Activated naive CD4-positive, alpha-beta T cell treated with anti-CD3 and anti-CD28 coated beads for 36 hours (primary cell): ENCODE measurements at places on chromosomes 5 and 9. TPM values are rescaled to one million over a fixed set of nuclear protein-coding genes. Genes with fewer than 3 reads are reported as not detected.

PLGRKT gene
- total RNA-seq = 51.4 TPM

GRCh38 chr9:125807079-125807478 is 59.9 kb downstream of the PBX3 start:
- no peak for DNase-seq

GRCh38 chr5:115180165-115180709 is 10.5 kb upstream of the TRIM36 start:
- DNase-seq = peak; percentile 27

BRD3OS gene
- 6.7 TPM for total RNA-seq

DNA sequence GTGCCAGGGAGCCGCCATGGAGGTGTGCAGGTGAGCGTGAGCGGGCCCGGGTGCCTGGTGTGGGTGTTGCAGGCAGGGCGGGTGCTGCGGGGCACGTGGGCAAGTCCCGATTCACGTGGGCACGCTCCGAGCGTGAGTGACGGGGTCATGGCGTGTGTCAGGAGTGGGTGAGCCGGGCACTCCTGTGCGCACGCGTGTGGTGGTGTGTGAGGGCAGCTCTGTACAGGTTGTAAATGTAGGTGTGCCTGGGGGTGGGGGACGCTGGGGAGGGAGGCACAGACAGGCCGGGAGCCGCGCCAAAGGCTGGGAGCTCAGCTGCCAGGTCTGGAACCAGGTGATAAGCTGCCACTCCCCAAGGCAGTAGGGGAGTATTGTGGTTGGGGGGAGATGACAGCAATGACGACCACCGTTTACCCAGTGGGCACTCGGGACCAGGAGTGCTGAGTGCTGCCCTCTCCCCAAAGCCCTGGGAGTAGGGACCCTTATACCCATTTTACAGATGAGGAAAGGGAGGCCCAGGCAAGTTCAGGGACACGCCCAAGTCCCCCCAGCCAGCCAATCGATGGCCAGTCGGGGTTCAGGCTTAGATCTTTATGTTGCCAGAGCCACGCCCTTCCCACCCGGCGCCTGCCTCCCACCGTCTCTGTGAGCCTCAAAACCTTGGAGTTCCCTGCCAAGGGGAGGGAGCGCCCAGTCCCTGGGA is 9.6 kb downstream of the NCS1 start:
- no peak for DNase-seq

DNA sequence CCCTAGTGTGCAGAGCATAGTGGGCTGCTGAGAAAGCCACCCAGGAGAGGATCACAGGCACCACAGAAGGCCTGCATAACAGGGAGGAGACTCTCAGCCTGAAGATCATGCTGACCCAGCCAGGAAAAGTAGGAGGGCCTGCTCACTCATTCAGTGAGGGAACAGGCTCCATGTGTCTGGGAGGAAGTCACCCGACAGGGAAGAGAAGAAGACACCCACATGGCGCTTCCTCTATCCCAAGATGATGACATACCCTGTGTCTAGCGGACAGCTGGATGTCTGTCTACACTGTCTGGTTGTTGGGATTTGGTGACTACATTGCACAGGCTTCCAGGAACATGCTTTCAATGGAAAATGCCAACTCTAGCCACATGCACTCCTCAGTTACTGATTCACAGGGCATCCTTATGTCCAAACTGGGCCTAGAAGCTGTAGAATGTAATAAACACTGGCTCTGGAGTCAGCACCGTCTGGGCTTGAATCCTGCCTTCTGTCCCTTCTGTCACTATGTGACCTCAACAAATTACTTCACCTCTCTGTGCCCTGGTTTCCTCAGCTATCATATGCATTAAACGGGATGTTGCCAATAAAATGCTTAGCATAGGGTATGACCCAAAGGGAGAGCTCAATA is 47.6 kb downstream of the KLHL3 start:
- DNase-seq = no peak

GRCh38 chr9:35960039-35960655 is 2.2 kb upstream of the OR2S2 start:
- no peak for DNase-seq

GRCh38 chr5:41883243-41883642 is 13.0 kb upstream of the OXCT1 start:
- no peak for DNase-seq

- no peak for DNase-seq
These were observed 210.9 kb downstream of the C9orf152 start for GRCh38 chr9:109996936-109997580.

DNA sequence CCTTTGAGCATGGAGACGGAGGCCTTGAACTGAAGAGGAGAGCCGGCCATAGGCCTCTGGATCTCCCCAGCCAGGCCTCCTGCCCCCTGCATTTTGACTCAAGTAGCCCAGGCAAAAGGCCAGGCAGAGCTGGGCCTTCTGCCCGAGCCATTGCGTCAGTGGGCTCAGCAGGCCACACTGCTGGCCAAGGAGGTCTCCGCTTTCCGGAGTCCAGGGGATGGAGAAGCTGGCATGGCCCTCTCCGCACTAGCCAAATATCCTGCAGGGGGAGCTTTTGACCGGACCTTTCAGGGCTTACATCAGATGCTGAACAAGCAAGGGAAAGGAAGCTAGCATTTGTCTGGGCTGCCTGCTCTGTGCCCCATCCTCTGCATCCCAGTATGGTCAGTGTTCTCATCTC is 386.8 kb downstream of the TRIM36 start:
- no peak for DNase-seq

DNA sequence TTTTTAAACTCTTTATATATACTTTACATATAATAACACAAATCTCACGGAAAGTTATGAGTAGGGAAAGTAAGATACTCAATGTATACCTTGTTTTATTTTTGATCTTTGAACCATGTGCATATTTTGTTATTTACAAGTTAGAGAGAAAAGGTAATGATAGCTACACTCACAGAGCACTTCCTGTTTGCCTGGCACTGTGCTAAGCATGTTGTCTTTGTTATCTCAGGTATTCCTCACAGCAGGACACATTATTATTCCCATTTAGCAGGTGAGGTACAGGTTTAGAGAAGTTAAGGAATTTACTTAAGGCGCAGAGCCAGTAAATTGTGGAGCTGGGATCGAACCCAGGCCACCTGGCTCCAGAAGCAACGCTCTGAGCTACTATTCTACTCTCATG is 3.0 kb downstream of the C9 start:
- no peak for DNase-seq

IFNA13 gene
- total RNA-seq = not detected

DNA sequence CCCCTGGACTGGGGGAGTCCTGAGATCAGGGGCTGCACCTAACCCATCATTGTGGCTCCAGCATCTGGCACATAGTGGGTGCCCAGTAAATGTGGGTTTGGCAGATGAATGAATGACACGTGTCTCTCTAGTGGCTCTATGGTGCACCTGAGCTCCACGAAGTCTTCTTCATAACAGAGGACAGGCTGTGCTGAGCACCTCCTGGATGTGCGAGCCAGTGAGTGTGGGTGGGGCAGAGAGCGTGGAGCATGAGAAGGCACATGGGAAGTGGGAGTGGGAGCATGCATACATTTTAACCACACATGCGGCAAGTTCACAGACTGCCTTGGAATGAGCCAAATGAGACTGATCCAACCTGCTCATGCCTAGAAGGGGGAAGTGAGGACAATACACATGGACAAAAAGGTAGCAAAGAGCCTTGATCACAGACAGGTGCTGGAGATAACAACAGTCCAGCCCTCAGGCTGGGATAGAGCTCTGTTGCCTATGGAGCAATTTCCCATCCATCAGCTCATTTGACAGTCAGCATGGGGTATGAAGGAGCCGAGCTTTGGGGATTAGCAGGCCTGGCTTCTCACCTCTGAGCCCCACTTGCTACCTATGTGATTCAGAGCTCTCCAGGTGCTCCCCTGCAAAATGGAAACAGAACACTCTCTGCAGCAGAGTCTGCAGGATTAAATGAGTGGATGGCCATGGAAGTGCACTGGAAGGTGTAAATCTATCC is 76.2 kb upstream of the TBC1D2 start:
- no peak for DNase-seq

GRCh38 chr9:37550781-37551180 is 25.4 kb downstream of the FBXO10 start:
- no peak for DNase-seq

RNF183 gene
- not detected for total RNA-seq

DNA sequence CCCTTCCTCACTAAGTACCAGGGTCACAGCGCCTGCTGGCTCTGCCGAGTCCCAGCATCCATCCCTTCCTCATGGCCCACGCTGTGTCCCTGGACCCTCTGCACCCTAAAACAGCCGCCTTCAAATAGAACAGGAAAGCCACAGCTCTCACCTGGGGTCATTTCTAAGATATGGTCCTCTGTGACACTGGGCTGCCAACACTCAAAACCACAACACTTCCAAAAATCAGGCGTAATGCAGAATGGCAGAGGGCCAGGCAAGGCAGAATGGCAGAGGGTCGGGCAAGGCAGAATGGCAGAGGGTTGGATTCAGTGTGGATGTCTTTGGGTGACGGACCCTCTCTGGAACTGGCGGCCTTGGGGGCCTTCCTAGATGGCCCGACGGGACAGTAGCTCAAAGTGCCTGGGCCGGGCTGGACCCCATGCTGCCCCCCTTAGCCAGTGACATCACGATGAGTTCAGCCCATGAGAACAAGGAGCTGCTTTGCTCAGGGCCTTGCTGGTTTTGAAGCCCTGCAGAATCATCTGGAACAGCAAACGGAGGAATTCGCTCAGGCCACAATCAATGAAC is 35.3 kb downstream of the ZDHHC11B start:
- no peak for DNase-seq

DNA sequence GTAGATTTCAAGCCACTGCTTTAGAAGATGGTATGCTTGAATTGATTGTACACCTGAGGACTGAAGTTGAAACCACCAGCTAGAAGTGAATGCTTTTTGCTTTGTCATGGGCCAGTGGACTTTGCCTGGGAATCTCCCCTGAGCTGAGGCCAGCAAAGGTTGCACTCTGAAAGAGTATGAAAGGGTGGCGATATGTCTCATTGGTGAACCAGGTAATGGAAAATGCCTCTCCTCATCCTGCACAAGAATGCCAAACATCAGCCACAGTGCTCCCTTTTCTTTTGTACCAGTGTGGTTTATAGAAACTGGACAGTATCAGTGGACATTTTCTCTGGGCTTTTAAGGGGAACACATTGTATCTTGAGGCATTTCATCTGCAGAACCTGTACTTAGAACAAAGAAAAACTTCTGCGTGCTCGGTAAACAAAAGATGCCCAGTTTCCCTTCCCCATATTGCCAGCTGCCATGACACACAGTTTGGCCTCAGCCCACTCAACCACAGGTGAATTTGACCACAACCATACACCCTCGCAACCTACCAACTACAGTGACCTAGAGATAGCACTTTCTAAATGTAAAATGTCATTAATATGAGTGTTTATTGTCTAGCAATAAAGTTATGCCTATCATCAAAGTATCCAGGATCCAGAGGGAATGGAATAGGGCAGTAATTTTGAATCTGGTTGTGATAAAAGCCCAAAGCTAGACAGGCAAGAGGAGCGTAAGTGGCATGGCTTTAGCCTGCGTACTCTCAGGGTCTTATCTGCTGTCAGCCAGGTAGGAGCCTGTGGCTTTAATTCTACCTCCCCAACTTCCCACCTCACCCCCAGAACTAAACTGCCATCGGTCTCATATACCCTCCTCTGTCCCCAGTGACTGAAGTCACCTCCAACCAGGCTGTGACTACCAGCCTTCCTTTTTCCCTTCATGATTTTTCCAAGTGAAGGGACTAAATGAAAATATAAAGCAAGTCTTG is 79.5 kb upstream of the LHFPL2 start:
- DNase-seq = no peak

HAUS6 gene
- total RNA-seq = 23.6 TPM

GRCh38 chr5:76207120-76207519 is 123.9 kb downstream of the SV2C start:
- no peak for DNase-seq

- DNase-seq = no peak
These were observed 24.4 kb upstream of the GAS1 start for GRCh38 chr9:86971742-86972141.

DNA sequence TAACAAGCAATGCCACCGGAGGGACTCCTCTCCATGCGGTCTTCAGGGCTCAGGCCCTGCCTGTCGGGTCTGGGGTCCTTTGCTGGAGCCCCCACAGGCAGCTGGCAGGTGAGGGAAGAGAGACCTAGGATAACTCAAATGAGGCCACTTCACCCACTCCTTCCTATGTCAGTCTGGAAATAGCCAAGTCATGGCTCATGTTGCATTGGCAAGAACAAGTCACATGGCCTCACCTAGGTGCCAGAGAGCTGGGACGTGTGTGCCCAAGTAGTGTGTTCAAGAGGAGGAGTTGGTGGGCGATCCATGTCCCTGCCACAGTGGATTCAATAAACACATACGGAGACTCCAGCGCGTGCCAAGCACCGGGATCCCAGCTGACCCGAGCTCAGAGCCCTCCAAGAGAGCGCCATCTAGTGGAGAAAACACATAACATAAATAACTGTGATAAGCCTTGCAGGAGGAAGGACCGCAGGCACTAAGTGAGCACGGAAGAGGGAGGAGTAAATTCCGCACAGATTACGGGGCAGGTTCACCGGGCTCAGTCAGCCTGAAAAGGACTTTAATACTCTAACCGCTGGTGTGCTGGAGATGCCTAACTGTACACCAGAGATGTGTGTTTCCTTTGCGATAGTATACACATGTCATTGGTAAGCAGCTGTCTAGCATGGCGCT is 580.8 kb downstream of the CCDC171 start:
- DNase-seq = peak; percentile 19

PCDHB6 gene
- not detected for total RNA-seq

RELL2 gene
- 21.1 TPM for total RNA-seq

GRCh38 chr9:105067895-105068580 is 140.1 kb upstream of the ABCA1 start:
- no peak for DNase-seq
